ENCODE measurements at places on chromosomes 12 and 14.
A peak's percentile ranks its signal among the peaks of the same experiment; 100 is the strongest.

DNA sequence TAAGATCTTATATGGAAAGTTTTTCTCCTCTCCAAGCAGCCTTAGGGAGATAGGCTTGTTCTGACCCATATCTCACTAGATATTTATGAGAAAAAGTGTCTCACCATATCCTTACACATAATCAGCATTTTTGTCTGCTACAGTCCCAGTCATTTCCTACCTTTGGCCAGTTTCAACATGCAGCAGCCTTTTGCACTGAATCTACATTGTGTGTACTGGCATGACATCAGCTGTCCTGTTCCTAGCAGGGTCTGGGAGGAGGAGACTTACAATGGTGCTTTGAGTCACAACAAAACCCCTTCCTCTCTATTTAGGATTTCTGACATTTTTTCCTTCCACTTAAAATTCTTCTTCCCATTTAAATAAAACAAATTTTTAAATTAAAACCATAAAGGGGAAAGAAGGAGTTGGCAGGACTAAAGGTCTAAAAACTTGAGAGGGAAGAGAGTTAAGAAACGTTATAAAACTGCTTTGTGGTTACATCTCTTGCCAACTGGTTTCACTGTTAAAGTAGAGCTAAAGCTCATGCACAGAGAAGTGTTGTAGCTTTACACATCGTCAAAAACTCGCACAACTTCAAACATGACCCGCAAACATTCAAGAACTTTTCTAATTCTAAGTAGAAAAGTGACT, 53.3 kb upstream of the CERS5 start:
- peak; percentile 20 for DNase-seq

DNA sequence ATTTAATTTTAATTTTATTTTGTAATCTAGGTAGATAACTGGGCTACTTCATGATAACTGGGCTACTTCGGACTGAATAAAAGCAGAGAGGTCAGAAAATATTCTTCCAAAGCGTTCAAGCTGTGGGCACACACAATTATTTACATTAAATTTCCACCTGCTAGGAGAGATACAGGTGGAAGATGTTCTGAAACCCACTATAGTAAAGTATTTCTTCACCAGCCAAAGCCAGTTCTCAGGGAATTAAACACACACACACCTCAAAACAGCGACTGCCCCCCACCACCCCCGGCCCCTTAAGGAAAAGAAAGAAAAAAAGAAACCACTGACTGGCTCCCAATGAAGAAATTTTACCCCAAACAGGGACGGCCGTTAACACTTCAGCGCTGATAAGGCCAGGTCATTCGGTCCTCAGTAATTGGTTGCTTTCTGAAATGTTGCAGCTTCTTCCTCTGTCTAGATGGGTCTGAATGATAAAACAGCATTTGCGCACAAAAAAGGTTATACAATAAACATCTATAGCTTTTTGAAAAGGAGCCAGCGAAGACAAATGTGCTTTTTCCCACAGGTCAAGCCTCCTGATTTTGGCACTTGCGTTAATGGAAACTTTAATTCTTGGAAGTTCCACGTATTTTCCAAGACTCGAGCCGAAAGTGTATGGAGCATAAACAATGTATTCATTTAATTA, 771 bp upstream of the KCNJ8 start:
- DNase-seq = no peak

- DNase-seq = no peak
Measured at GRCh38 chr12:81222846-81223592, 145.1 kb downstream of the ACSS3 start.

GRCh38 chr12:107891967-107892366, 117.5 kb downstream of the ASCL4 start:
- no peak for DNase-seq

- no peak for DNase-seq
Measured at GRCh38 chr14:67722293-67722692, 20.6 kb downstream of the RDH12 start.

GRCh38 chr14:61221906-61222305, 59.2 kb downstream of the TMEM30B start:
- DNase-seq = no peak

- no peak for DNase-seq
Measured at GRCh38 chr12:127311720-127312364, 955.1 kb upstream of the TMEM132C start.

- no peak for DNase-seq
Measured at GRCh38 chr12:20101046-20101445, 267.3 kb upstream of the PDE3A start.

GRCh38 chr12:57111031-57111734, at the start of gene STAT6:
Gene STAT6, minus strand, starts transcription at chr12:57111362. Its CDS starts 3,084 bp downstream, at chr12:57108278.
- DNase-seq = peak; percentile 90

DNA sequence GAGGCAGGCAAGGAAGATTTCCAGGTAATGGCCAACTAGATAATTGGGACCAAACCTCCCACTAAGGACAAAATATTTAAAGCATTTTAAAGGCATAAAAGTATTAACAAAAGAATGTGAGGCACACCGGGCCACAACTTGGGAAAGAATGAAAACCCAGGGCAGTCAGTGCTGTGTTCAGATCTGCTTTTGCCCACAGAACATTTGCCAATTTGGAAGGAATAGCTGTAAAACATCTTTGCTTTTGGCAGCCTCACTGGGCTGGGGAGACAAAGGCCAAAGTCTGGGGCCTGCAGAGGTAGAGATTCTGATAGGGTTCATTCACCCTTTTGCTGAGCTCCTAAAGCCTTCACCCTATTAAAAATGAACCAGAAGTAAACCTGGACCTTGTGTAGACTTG, 82.3 kb downstream of the SYNE3 start:
- no peak for DNase-seq

GRCh38 chr14:81406863-81407262, 6.7 kb upstream of the STON2 start:
- DNase-seq = no peak

- DNase-seq = no peak
Measured at GRCh38 chr14:93752980-93753561, 35.2 kb downstream of the PRIMA1 start.

DNA sequence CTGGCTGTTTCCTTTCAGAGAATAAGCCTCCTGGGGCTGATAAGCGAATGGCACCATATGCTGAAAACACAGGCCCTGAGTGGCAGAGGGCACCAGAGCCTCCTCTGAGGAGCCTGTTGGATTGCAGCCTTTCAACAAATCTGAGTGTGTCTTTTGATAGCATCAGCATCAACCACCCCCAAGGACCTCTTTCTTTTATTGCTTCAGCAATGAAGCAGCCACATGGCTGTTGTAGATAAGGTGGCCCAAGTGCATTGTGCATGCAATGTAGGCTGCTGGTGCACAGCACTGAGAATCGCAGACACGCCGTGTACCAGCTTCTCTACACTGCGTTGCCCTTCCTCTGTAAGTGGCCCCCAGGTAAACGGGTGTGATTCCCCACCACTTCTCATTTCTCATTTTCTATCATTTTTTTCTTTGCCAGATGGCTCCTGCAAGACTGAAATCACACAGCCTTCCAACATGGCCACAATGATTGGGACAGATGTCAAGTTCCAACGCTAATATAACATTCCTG, 191.7 kb downstream of the DAD1 start:
- no peak for DNase-seq

DNA sequence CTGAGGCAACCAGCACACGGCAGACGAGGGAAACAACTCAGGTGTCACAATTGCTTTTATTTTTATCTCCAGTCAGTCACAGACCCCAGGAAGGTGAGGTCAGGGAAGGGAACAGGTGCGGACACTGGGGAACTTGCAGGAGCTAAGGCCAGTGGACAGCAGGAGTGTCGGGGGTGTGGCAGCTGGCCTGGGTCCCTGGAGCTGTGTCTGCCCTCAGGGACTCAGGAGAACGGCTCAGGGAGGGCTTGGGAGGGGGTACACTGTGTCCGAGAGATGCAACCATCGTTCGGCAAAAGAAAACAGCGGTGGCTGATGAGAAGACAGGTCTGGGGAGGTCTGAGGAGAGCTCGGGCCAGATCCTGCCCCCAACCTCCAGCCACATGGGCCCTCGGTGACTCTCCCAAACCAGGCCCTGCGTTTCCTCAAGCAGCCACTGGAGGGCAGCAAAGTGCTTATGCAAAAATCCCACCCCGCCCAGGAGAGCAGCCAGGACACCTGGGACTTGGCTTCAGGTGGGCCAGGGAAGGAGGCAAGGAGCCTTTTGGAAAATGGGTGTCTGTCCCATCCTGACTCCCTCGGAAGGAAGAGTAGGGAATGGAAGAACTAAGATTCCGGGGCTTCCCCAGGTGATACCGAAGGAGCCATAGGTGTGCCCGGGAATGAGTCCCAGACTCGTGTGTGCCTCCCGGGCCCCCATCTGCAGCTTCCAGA, 24.1 kb upstream of the BCDIN3D start:
- peak; percentile 63 for DNase-seq

DNA sequence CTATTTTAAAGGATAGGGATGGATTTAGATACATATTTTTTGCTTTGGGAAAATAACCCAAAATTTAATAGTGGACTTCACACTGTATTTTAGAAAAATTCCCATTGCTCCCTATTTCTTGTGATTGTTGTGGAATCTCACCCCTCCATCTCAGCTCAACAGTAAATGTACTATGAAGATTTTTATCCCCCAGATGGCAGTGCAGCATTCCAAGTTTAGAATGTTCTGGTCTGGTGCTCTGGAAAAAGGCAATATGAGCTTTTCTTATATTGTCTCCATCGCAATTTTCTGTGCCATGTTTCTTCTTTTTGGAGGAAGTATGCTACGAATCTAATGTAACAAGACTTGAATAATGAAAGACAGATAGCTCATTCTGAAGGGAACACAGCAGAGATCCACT, 471.7 kb upstream of the SYT1 start:
- DNase-seq = no peak

GRCh38 chr14:104557766-104558165, 21.8 kb upstream of the C14orf180 start:
- no peak for DNase-seq

GRCh38 chr12:17192721-17193120, 586.8 kb upstream of the LMO3 start:
- DNase-seq = no peak

DNA sequence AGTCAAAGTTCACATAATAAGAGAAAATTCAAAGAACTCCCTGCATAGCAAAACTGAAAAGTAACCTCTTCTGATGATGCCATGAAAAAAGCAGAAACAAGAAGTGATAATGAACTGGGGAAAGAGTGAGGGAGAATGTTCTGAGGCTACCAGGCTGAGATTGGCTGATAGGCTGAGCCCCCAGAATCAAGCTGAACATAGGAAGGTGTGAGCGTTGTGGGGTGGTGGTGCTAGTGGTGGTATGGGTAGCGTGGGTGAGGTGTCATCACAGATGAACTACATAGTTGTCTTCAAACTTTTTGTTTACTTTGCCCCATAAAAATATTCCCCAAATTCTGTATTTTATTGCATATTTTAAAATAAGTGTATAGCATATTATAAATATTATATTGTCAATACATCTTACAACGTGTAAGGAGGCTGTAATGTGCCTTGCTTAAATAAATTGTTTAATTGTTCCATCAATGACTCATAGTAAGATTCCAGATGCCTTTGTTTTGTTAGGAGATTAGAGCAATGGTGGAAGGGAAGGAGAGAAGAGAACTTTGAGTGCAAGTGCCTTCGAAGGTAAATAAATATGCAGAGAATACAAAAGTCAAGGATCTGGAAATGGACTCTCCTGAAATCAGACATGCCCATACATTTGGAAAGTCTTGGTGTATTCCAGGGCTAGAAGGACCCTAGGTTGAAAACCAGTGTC, 15.8 kb upstream of the CFAP54 start:
- no peak for DNase-seq

GRCh38 chr12:131076296-131076695, 122.6 kb downstream of the ADGRD1 start:
- no peak for DNase-seq

DNA sequence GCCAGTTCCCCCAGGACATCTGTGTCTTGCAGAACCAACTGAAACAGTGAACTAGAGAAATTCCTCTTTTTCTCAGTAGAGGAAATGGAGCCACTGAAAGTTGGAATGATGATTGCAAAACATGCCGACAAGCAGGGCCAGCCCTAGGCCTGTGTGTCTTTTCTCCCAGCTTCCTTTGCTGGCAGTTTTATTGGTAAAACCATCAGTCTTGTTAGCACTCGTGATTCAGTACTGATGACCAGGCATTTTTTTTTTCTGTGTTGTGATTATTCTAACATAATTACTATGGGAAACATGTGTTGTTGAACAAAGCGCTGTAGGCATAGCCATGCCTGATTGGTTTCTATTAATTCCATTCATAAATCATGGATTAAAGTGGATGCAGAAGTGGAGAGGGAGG, 620.7 kb downstream of the AACS start:
- DNase-seq = no peak

DNA sequence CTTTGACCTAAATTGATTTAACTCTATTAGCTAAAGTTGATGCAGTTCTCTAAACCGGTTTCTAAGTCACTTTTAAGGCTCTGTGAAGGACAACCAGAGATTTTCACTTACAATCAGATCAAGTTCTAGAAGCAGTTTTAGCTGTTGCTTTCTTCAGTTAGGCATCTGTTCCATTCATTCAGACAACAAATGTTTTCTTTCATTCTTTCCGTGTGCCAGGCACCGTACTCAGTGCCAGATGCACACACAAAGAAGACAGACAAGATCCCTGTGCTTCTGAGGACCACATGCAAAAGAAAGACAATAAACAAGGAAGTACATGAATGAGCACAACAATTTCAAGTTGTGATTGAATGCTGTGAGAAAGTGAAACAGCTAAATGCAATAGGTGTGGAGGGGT, 11.1 kb upstream of the EGLN3 start:
- DNase-seq = no peak

DNA sequence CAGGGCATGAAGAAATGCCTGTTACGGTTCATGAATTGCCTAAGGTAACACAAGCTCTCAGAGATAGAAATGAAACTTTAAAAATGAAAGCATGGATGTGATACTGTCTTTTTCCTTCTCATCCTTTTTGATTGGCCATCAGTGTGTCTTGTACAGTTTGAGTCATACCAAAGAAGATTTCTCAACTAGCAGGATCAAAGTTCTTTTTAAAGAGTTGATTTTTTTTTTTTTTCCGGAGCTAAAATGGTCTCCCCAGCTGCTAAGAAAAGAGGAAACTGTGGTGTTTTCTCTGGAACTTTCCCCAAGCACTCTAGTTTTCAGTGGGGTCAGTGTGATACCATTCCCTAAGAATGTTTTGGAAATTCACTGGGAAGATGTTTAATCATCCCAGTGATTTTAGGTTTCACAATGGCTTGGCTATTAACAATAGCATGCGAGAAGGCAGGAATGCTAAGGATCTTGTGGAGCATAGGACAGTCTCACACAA, 105.0 kb downstream of the ETNK1 start:
- no peak for DNase-seq

DNA sequence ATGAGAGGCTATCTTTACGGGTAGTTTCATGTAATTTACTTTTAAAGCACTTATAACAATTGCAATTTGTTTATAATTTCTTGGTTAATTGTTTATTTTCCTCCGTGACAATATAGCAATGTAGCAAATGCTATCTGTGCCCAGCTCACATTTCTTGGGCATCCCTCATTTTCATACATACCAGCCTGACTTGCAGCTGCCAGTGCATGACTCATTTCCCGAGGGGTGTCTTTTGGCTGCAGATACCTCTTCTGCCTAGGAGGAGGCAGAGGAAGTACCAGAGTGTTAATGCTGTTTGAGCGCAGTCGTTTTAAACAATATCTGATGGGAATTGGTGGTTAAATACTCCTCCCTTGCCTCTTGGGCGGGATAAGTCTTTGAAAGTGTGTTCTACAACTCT, 104.2 kb upstream of the ABCD2 start:
- peak; percentile 2 for DNase-seq

GRCh38 chr14:73500360-73500759, 9.6 kb downstream of the RIOX1 start:
- DNase-seq = no peak

Data from CD4-positive, alpha-beta T cell treated with Interleukin-6 at 100 ng/mL for 8 hours (primary cell).